ENCODE measurements at places on chromosomes 12 and 14.
A peak's percentile ranks its signal among the peaks of the same experiment; 100 is the strongest.

DNA sequence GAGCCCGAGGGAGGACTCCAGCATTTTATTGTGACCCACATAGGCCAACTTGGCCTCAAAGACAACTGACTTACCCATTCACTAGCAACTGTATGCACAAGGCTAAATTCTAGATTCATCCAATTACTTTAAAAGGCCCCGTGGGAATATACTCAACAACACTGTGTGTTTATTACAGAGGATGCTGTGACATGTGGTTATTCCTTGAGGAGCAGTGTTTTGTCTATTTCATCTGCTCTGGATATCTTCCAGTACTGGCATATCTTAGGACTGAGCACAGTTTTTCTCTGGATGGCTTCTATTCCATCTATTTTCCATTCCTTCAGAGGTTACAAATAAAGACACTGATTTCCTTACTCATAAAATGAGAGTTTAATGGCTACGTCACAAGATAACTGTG, 87.2 kb upstream of the KRAS start:
- DNase-seq: no peak

DNA sequence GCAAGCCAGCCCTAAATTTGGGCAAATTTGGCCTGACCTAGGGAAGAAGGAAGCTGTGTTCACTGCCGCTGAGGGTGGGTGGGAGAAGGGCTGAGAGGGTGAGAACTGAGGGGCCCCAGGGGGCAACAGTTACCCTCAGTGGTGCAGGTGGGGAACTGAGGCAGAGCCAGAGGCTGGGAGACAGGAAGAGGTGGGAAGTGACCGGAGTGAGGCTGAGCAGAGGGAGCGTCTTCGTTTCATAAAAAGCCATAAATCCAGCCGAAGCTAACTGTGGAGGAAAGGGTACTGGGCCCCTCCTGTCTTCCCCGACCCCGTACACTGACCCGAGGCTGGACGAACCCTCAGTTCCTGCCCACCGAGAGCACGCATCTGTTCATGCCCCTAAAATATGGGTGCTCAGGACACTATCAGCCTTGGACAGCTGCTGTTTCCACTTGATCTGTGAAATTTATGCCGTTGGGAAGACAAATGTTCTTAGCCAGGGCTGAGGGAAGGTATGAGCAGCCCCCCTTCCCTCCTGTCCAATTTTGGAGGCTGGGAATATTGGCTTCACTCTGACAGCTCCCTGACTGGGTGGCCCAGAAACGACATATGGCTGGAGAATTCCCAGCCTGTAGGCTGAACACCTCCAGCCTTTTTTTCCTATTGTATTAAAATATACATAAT, 116.5 kb downstream of the KIF26A start:
- no peak for DNase-seq

- peak; percentile 79 for DNase-seq
Observed at GRCh38 chr14:68569970-68570409, 222.9 kb downstream of the ZFP36L1 start.

- no peak for DNase-seq
Observed at GRCh38 chr12:125552295-125552694, 487.1 kb downstream of the AACS start.

DNA sequence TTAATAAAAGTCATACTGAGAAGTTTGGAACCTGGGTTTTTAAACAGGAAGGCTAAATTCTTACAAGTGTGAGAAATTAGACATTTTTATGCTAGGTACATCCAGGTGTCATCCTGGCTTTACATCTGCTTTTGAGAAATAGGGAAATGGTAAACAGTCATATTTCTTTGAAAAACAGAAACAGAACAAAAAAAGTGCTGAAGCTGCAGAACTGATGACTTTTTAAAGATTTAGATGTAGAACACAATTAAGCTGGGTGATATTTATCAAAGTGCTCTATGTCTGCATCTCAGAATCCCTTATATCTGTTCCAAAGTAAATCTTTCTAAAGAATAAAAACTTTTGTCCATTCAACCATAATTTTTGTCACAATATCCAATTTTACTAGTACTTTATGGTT, 282.9 kb upstream of the ATXN7L3B start:
- DNase-seq: no peak

DNA sequence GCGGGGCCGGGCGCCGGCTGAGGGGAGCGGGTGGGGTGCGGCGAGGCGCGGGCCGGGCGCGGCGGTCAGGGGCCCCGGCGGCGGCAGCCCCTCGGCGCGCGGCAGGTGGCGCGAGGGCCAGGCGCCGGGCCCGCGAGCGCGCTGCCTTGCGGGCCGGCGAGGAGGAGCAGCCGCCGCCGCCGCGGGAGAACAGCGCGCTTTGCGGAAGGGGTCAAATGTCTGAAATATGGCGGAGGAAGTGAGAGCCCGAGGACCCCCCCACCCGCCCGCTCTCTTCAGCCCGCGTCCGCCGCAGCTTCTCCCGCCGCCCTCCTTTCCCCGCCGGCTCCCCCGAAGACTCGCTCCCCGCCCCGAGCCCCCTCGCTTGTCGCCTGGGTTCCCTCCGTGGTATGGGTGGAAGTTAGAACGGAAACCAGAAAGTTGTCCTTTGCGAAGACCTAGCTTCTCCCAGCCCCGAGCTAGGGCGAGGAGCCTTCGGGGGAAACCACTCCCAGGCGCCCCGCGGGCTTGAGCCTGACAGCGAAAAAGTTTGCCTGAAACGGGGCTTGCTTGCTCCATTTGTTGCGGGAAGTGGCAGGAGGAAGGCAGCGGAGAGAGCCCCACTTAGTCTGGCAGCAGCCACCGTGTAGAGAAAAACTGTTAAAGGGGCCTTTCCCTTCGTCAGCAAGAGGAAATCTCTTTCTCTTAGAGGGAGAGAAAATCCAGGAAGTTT, 551 bp downstream of the RAP1B start:
- DNase-seq: peak; percentile 68

GRCh38 chr12:106072751-106073150, 66.0 kb downstream of the NUAK1 start:
- DNase-seq: no peak

DNA sequence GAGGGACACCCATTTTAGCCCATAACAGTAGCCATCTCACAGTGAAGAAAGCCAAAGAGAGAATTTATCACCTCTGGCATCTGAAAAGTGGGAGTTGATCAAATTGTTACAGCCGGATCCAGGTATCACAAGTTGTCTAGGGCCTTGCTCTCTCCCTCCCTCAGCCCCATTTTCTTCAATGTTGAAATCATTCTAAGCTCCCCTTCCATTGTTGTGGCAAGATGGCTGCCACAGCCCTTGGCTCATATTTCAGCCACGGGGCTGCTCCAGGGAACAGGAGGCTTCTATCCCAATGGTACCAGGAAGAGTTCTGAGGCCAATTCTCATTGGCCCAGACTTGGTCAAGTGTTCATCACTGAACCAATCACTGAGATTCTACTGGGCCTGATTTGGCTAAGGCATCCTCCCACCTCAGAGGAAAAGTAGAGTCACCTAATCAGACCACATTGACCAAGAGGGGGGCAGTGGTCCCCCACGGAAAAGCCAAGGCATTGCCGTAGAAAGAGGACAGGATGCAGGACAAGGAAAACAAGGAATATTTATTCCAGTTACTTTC, 106.2 kb downstream of the GPATCH2L start:
- no peak for DNase-seq
